ENCODE measurements at places on chromosomes 16 and 17.

DNA sequence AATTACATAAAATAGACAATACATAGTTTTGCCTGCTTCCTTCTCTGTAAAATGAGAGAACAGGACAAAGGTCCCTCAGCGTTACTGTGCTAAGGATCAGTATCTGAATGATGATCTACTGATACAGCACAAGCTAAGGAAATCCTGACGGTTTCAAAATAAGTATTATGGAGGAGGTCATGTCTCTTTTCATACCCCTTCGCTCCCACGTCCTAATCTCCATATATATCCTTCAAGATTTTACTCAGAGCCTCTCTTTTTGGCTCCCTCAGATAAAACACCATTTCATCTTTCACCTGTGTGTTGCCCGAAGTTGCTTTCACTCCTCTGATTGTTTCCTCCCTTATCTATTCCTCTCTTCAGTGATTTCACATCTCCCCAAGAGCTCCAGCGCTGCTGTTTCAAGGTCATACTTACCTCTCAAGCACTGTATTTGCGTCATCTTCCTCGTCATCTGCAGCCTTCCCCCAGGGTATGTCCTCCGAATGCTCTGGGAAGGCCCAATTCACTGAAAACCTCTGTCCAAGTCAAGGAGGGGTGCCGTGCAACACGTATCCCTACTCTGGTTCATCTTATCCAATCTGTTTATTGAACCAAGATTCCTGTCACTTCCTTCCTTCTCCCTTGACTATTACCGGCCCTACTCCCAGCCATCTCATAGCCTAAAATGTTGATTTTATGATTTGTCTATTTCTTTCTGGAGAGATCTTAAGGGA lies 1.2 kb upstream of the BLTP2 start:
- H3K27me3 ChIP-seq = no peaks in the 10 kb centered on the region
- H3K4me1 ChIP-seq = peaks cover 5% of the 10 kb centered on the region
- no peak for DNase-seq
- H3K36me3 ChIP-seq = peaks cover 67% of the 10 kb centered on the region
- no peak overlapping the region for H3K4me3 ChIP-seq
- H3K27ac ChIP-seq = no peak overlapping the region

GRCh38 chr17:62680541-62681052 lies 53.1 kb downstream of the MRC2 start:
- DNase-seq = no peak
- peaks cover 21% of the 10 kb centered on the region for H3K36me3 ChIP-seq
- no peak overlapping the region for H3K4me3 ChIP-seq
- no peak overlapping the region for H3K27ac ChIP-seq

GRCh38 chr17:7191069-7191468 lies 11.9 kb upstream of the ASGR1 start:
- no peak overlapping the region for H3K27ac ChIP-seq
- no peak overlapping the region for H3K4me3 ChIP-seq
- peaks cover 47% of the 10 kb centered on the region for H3K36me3 ChIP-seq
- DNase-seq = no peak
- peaks cover 5% of the 10 kb centered on the region for H3K4me1 ChIP-seq
- no peaks in the 10 kb centered on the region for H3K27me3 ChIP-seq

DNA sequence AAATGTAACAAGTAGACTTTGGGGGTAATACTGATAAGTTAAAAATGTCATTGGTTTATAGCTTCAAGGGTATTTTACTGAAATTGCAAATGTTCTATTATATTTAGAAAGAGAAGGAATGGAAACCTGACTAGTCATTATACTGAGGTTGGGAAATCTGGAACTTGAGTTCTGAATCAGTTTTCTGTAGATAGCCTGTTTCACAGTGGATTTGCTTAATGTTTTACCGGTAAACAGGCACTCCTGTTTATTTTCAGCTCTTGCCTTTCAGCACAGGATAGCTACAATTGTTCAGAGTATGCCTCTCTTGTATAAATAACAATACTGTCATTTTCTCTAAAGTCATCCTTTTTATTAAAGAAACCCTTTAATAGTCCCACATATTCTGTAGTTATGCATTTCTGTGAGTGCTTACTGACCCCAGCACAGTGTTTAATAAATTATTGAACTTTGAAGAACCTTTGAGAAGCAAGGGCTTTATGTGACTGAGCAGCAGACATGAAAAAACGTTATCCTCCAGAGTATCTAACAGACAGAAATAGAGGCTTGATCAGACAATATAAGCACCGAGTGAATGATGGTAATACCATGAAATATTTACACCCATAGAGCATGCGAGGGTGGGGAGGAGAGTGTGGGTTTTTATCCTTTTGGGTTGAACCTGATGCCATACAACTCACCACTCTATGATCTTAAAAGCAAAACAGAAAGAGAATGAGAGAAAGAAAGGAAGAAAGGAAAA lies 58.2 kb downstream of the FTO start:
- H3K27me3 ChIP-seq = no peaks in the 10 kb centered on the region
- no peak overlapping the region for H3K27ac ChIP-seq
- no peak for DNase-seq
- no peaks in the 10 kb centered on the region for H3K36me3 ChIP-seq
- H3K4me3 ChIP-seq = no peak overlapping the region

DNA sequence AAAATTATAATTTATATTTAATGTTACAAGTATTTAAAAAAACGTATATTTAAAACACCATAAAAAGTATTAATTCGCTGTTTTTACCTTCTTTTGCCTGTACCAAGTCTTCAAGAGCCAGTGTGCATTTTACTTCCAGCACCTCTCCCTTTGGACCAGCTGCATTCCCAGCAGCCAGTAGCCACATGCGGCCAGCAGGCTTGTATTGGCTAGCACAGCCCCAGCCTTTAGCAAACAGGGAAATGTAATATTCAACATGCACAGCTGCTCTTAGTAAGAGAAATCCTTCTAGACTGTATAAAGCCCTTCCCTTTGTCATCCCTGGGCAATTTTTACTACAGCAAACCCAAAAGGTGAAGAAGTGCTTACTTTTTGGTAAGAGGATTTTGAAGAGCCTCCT lies 6.6 kb downstream of the DHODH start:
- no peak overlapping the region for H3K4me3 ChIP-seq
- no peaks in the 10 kb centered on the region for H3K4me1 ChIP-seq
- H3K36me3 ChIP-seq = peaks cover 78% of the 10 kb centered on the region
- DNase-seq = no peak
- H3K27ac ChIP-seq = no peak overlapping the region

DNA sequence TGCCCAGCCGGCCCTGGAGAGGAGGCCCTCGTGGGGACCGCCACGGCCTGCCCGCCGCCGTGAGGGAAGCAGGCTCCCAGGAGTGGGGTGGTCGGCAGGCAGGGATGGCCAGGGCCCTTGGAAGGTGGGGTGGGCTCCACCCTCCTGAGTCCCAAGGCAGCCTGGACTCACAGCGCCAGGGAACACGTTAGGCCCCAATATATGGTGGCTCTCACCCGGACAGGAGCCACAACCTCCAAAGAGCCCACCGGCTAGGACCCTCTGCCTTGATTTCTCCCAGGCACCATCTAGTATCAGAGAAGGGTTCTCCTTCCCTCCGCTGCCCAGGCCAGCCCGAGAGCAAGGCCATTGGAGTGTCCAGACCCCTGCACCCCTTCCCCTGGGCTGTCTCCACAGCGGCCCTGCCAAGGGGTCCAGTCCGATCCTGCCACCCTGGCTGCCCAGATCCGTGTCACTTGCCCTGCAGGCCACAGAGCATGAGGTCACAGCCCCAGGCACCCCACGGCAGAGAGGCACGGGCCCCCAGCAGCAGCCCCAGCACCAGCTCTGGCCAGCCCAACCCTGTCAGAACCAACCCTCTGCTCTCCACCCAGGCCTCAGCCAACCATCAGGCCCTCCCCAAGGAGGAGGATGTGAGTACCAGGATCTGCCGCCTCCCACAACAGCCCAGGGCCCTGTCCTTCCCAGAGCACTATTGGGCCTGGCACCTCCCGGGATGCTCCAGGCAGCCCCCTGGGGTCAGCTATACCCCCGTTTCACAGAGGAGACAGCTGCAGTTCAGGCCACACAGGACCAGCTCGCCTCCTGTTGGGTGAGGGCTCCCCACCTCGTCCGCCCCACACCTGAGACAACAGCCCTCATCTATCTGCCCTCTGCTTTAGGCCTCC lies 1.1 kb upstream of the AXIN1 start:
- H3K27ac ChIP-seq = no peak overlapping the region
- no peaks in the 10 kb centered on the region for H3K4me1 ChIP-seq
- no peak for DNase-seq
- H3K36me3 ChIP-seq = peaks cover 9% of the 10 kb centered on the region

DNA sequence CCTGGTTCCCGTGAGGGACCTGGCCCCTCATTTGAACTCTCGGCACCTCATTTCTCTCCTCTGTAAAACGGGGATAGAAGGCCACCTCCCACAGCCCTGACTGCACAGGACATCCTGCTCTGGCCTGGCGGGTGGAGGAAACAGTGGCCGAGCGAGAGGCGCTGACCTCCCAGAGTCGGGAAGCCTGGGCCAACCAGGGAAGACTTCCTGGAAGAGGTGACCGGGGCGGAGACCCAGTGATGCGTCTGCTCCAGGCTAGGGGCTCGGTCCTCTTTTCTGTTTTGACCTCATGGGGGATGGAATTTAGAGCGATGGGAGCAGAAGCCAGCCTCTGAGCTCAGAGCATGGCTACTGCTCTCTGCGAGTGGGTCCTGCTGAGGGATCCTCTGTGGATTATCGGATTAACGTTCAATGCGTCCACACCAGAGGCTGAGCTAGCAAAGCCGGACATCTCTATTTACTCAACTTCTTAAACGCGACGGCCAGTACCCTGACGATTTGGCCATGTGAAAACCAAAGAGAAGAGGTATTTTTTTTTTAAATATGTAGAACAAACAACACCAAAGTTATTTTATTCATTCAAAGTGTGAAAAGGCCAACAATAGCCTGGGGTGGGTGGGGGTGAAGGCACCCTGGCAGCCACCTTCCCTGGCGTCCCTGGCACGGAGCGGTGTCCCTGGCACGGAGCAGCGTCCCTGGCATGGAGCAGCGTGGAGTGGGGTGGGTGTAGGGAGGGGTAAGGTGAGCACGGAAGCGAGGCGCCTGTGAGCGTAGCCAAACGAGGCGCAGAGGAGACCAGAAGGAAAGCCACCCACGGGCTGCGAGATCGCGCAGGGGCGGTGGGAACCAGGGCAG lies 9.2 kb upstream of the MSLN start:
- peaks cover 17% of the 10 kb centered on the region for H3K4me1 ChIP-seq
- no peak for DNase-seq
- no peak overlapping the region for H3K4me3 ChIP-seq
- H3K27ac ChIP-seq = no peak overlapping the region
- no peaks in the 10 kb centered on the region for H3K36me3 ChIP-seq

DNA sequence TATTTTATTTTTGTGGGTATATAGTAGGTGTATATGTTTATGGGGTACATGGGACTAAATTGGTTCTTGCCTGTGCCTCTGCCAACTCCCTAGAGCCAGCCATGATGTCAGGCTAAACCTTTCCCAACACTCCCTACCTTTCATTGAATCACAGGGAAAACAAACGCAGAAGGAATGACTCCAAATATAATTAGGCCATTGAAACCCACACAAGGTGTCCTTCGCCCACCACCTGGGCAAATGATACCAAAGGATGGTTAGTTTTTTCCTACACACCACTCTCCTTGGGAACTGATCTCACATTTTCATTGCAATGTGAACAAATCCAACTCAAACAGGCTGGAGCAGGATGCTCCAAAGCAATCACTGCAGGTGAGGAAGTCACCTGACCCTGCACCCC lies 27.5 kb downstream of the WSB1 start:
- no peaks in the 10 kb centered on the region for H3K4me1 ChIP-seq
- no peak for DNase-seq
- H3K27ac ChIP-seq = no peak overlapping the region
- no peak overlapping the region for H3K4me3 ChIP-seq
- peaks cover 1% of the 10 kb centered on the region for H3K36me3 ChIP-seq
- H3K27me3 ChIP-seq = no peaks in the 10 kb centered on the region

GRCh38 chr17:7356072-7356549 lies 1.2 kb downstream of the TMEM95 start:
- H3K27ac ChIP-seq = no peak overlapping the region
- H3K36me3 ChIP-seq = no peaks in the 10 kb centered on the region
- DNase-seq = peak; percentile 76
- H3K27me3 ChIP-seq = no peaks in the 10 kb centered on the region
- no peak overlapping the region for H3K4me3 ChIP-seq
- H3K4me1 ChIP-seq = peaks cover 38% of the 10 kb centered on the region

GRCh38 chr17:73998653-73999645 lies 204.5 kb upstream of the RPL38 start:
- no peak overlapping the region for H3K27ac ChIP-seq
- peaks cover 3% of the 10 kb centered on the region for H3K27me3 ChIP-seq
- no peaks in the 10 kb centered on the region for H3K4me1 ChIP-seq
- no peak overlapping the region for H3K4me3 ChIP-seq

DNA sequence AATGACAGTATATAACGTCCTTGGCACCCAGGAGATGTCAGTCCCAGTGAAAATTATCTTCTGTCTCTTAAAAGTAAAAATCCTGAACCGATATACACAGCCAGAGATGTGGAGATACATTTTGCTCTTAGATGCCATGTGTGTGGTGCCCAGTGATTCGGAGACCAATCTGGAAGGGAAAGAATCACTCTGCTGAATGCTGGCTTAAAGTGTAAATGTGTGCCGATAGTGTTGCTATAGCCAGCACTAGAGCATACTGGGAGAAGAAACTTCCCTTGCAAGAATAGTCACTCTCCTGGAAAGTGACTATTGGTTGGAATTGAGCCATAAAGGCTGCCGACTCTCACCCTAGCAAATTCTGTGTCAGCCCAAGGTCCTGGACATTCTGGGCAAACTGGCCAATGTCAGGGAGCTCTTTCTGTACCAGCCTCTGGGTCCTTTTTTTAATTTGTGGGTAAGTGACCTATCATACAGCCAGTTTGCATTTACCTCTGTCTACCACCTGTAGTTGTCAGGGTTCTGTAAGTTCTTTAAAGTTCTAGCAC lies 44.2 kb upstream of the HNF1B start:
- H3K27ac ChIP-seq = no peak overlapping the region

DNA sequence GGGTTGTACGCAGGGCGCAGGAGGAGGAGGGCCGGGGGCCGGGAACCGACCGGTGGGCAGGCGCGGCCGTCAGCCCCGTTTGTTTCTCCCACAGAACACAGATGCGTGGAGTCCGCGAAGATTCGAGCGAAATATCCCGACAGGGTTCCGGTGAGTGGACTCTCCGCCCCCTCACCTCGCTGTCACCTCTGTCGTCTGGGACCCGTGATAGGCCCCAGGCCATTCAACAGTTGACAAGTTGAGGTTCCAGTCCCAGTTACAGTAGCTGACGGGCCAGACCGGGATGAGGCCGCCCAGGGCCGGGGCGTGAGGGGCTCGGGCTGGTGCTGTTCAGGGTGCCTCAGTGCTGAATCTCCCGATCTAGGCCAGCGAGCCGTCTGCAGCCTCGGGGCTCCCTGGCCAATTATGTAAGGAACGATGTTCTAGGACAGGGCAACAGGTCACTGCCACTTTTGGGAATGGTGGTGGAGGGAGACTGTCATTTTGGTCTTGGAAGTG lies 628 bp downstream of the GABARAPL2 start:
- peaks cover 11% of the 10 kb centered on the region for H3K4me1 ChIP-seq
- H3K27me3 ChIP-seq = no peaks in the 10 kb centered on the region
- H3K4me3 ChIP-seq = peak overlapping the region; percentile 84
- no peak for DNase-seq

Measured in neuronal stem cell (in vitro differentiated cells).